ENCODE measurements at places on chromosomes 5 and 9.

DNA sequence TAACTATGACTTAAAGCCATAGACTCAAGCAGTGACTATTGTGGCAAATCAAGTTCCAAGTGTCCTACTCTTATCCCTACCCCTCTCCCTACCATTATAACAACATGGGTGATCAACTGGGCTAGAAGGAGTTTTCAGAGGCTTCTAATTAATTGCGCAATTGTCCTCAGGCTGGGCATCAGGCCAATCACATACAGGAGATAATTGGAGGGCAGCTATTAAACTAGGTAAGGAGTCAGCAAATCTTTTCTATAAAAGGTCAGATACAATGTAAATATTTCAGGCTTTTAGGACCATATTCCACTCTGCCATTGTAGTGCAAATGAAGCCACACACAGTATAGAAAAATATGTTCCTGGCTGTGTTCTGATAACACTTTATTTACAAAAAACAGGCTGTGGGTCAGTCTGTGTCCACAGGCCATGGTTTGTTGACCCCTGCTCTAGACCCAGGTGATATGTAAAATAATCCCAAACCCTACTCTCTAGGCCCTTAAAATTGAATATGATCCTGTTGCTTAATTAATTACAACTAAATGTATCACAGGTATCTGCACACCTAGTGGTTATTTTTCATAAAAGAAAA is 141.4 kb upstream of the PIK3R1 start:
- DNase-seq = no peak

- no peak for DNase-seq
Observed at GRCh38 chr9:34980181-34980761, 9.3 kb upstream of the DNAJB5 start.

- DNase-seq = no peak
Observed at GRCh38 chr5:58482536-58482935, 8.7 kb upstream of the GAPT start.

- DNase-seq = no peak
Observed at GRCh38 chr9:137313326-137313936, 11.4 kb upstream of the NRARP start.

DNA sequence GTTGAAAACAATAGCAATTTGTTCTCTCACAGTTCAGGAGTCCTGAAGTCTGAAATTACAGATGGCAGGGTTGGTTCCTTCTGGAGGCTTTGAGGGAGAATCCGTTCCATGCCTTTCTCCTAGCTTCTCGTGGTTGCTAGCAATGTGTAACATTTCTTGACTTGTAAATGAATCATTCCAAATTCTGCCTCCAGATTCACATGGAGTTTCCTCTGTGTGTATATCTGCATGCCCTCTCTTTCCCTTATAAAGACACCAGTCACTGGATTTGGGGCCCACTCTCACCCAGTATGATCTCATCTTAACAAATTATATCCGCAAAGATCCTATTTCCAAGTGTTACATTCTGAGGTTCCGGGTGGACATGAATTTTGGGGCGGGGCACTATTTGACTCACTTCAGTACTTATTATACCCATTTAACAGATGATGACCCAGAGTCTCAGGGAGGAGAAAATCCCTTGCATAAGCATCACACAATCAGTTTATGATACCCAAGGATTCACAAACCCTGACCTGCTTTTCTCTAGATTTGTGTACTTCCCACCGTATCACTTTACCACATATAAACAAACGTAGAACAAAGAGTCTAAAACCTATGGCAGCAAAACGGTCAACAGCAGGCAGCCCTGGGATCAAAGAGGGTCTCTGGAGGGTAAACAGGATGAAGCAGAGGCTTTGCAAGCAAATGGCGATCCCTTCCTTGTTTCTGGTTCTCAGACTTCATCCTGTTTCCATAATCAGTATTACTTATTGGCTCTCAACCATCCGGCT is 93.7 kb downstream of the C9orf152 start:
- no peak for DNase-seq

- DNase-seq = no peak
Observed at GRCh38 chr5:143564417-143564816, 160.9 kb upstream of the NR3C1 start.

DNA sequence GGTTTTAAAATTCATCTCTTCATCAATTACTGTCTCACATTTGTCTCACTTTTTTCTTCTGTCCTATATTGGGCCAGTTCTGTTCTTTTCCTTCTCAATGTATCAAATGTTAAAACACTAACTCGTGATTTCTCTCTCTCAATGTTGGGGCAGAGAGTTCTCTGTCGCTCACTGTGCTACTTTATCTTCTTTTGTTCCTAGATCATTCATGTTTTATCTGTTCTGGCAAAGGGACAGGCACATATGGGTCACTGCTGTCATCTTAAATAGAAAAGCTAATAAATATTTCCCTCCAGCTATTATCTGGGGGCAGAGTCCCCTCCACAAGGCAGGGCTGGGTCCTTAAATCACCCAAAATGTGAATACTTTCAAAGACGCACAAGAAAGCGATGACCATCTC is 214.0 kb downstream of the PTTG1 start:
- no peak for DNase-seq

DNA sequence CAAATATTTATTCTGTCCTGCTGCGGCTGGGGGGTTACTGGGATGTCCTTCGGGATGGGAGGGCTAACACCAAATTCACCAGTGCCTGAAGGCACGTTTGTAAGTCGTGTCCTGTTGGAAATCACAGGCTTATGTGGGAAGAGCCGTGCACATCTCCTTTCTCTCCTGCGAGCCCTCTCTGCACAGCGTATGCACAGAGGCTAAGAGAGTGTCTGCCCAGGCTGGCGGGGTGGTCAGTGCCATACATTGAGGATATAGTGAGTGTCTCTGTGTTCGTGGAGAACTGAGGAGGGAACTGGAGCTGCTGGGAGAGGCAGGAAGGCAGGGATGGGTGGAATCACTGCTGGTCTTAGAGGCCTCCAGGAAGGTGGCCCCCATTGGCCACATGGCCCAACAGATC is 110.1 kb downstream of the WNK2 start:
- no peak for DNase-seq

- no peak for DNase-seq
Observed at GRCh38 chr5:8135742-8136141, 266.8 kb downstream of the MTRR start.

DNA sequence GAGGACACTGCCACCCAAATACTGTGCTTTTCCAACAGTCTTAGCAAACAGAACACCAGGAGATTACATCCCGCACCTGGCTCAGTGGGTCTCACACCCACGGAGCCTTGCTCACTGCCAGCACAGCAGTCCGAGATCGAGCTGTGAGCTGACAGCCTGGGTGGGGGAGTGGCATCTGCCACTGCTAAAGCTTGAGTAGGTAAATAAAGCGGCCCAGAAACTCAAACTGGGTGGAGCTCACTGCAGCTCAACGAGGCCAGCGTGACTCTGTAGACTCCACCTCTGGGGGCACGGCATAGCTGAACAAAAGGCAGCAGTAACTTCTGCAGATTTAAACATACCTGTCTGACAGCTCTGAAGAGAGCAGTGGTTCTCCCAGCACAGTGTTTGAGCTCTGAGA is 28.8 kb downstream of the EPB41L4A start:
- peak; percentile 2 for DNase-seq

- DNase-seq = no peak
Observed at GRCh38 chr5:156128026-156128425, 198.9 kb upstream of the SGCD start.

DNA sequence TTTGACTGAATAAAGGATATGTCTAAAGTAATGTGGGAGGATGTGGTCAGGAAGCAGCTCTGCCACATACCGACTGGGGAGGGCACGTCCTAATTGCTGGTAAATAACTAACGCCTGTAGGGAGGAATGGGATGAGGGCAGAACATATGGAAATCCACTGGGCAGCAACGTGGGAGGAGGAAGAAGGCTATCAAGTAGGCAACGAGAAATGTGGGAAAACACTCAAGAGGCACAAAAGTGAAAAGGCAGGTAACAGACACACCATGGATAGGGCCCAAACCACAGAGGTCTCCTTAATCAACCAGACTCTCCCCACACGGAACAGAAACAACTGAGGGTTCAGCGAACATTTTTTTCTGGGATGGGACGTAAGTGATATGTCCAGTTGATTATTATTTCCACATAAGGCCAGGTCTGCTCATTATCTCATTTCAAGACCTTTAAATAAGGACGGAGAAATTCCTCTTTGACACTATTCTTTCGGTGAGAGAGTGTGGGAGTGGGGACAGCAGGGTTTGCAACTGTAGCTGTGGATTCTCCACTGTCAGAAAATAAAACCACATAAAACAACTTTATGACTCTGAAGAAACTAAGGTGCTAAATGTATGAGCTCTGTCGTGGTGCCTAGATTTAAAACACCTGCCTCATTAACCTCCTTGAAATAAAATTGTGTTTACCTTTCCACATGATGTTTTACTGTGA is 17.0 kb downstream of the IARS1 start:
- DNase-seq = no peak

GRCh38 chr5:17216974-17217492 is 398 bp upstream of the BASP1 start:
- no peak for DNase-seq

- no peak for DNase-seq
Observed at GRCh38 chr5:59535561-59535960, 358.0 kb downstream of the PDE4D start.

- no peak for DNase-seq
Observed at GRCh38 chr5:41797662-41798061, 72.6 kb downstream of the OXCT1 start.

DNA sequence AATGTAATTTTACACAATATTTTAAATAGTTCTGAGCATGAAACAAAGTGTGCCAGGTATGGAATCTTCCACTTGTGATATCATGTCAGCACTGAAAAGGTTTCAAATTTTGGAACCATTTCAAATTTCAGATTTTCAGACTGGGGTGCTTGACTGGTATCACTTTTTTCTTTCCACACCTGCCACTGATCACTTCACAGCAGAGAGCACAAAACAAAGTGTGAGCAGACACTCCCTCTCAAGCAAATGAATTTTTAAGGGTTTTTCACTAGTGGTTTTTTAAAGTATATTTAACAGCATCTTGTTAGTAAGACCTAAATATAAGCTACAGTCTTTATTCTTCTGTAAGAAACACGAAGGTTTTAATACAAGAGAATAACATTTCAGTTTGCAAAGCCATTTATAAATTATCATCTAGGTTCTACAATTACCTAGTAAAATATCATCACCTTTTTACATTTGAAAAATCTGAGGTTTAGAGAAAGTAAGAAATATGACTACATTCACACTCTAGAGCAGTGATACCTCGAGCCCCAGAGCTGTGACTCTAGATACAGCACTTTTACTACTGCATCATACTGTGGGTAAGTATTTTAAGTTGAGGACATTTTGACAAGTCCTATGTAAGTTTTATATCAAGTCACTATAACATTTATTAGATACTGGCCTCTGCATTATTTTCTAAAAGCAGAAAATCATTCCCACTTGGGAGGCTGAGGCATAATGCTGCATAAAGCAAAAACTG is 14.6 kb downstream of the GOLPH3 start:
- no peak for DNase-seq

DNA sequence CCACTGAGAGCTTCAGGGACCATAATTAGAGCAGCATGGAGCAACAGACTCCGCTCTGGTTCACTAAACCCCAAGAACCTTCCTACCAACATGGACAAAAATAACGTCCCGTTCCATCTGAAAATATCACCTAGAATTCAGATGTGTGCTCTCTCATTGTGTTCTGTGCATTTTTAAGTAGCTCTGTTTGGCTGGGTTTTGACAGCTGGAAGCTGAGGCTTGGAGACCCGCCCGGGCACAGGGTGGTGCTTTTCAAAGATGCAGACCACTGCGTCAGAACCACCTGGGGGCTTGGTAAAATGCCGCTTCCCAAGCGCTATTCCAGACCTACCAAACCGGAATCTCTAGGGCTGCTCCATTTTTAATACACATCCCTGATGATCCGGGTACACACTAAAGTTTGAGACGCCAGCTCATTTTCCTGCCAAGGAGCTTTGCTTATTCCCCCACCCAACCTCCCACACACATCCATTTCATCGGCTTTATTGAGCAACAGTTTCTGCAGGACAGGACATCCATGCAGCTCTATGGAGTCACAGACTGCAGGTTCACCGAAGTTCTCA is 104.8 kb downstream of the GABBR2 start:
- DNase-seq = no peak

- no peak for DNase-seq
Observed at GRCh38 chr5:176881816-176882566, 17.2 kb downstream of the HK3 start.

DNA sequence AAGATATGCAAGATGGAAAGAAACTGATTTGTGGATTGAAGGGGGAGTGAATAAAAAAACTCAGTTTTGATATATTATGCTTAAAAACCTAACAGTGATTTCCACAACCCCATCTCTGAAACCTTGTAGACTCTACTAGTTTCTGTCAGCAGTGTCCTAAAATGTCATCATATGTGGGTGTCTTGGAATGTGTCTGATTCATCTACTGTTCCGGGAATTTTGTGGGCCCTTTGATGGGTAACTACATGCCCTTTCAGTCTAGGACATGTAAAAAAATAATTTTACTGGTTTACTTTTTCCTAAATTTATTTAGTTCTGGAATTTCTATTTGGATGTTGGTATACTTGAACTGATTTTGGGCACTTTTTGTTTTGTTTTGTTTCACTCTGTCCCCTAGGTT is 118.9 kb upstream of the NMUR2 start:
- no peak for DNase-seq

DNA sequence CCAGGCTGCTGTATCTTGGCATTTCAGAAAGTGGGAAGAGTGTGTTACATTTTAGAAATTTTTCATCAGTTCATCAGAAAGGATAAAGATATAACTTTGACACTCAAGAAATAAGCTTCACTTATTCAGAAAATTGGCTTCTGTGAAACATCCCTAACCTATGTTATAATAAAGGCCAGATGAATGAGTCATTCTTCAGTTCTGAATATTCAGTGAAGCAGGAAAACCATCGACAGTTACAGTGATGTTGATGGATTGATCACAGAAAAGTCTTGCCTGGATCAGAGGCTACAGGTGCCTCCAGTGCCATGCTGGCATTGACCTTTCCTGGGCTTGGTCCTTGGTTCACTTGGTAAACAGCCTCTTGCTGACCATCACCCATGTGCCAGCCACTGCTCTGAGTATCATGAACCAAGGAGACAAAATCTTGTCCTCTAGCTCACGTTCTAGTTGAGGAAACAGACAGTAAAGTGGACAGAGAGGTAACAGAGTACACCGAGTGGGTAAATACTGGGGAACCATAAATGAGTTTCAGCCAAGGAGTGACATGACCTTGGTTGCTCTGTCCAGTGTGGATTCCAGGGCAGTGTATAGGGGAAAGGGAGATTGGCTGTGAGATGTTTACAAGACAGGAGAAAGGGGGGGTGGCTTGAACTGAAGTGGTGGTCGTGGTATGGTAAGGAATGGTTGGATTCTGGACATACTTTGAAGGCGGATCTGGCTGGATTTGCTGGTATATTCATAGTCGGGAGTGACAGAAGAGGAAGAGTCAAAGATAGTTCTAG is 98.6 kb downstream of the AMBP start:
- no peak for DNase-seq

DNA sequence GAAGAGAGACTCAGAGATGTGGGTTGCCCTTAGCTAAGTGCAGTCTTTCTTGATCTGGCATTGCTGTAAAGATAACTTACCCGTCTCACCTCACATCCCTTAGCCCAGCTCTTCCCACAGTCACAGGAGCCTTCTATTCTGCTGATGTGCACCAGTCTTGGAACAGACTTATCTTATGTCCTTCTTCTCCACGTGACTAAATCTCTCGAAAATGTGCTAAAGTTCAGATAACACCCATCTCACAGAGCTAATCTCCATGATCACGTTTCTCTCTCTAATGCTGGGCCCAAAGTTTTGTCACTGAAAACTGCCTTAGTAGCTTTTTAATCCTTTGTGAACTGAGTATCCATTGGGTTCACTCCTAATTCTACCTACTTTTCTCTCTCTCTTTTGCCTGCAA is 16.7 kb downstream of the SLC36A1 start:
- no peak for DNase-seq

Data from SHP77 (cell line).